ENCODE measurements at places on chromosomes 1 and 21.

GRCh38 chr1:247740721-247741120, 2.3 kb downstream of the OR14K1 start:
- DNase-seq, result no peak

GRCh38 chr1:101130673-101131072, 105.1 kb upstream of the DPH5 start:
- DNase-seq, result no peak

GRCh38 chr1:203065191-203065590, 20.6 kb downstream of the MYOG start:
- no peak for DNase-seq

DNA sequence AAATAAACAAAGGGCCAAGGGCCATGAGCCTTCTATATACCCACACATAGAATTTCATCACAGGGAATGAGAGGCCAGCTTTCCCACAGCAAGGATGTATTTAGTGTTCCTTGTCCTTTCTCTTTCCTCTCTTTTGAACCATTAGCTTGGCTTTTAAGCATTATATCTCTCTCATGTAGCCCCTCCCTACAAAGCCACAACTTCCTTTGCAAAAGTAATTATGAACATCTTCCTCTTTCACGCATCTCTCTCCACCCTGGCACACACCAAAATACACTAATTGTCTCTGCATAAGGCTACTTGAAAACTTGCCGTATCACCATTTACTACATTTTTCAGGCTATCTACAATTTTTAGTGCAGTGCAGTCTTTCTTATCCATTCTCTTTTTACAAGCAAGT, 1.9 kb upstream of the AK5 start:
- DNase-seq, result no peak

DNA sequence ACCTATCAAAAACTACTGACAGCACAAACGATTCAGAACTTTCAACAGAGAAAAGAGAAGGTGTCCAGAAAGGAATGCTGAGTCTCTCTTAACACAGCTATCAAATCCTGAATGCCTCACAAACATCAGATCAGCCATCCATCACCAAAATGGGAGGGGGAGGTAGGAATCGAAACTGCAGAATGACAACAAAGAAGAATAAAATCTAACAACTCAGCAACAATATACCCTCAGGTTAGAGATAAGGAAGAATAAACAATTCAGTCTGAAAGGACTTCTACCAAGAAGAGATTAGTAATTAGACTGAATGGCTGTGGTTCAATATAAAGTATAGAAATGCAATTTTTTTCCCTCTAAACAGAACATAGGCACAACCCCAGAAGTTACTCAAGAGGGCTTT, 94.4 kb downstream of the RERE start:
- no peak for DNase-seq

- DNase-seq, result no peak
These were observed 37.8 kb upstream of the GADD45A start for GRCh38 chr1:67647036-67647798.

- no peak for DNase-seq
These were observed 495.1 kb downstream of the SETD4 start for GRCh38 chr21:35565204-35565611.

- no peak for DNase-seq
These were observed 158.0 kb upstream of the PROX1 start for GRCh38 chr1:213829780-213830179.

DNA sequence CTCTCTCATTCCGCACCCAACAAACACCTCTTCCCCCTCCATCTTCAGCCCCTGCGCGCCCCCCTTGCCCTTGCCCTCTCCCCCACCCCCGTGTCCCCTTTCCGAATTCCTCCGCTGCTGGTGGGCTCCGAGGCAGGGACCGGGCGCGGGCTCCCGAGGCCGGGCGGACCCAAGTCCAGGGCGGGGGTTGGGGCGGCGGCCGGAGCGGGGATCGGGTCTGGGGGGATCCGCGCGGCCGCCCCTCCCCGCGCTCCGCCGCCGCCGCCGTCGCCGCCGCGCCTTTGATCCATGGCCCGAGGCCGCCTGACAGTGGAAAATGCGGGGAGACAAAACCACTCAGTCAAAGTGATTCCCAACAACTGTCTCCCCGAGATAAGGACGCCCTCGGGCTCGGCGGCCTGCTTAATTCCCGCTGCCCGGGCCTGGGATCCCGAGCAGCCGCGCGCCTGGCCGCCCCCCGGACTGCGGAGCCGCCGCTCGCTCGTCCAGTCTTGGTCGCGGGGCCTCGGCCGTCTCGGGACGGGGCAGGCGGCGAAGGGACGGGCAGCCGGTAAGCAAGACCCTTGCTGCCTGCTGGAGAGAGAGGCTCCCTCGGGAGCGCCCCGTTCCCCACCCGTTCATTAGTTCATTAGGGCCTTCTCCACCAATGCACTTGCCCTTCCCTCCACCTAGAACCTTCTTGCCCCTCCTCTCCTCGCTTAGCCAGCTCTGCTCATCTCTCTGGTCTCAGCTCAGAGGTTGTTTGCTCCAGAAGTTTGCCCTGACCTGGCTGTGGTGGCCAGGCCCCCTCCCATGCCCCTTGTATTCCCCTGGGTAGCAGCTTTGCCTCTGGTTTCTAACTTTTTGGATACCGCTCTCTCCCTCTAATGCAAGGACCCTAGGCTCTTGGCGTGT, 86.4 kb downstream of the PAX7 start:
- no peak for DNase-seq

- no peak for DNase-seq
These were observed 70.7 kb downstream of the SPATA46 start for GRCh38 chr1:162305969-162306368.

GRCh38 chr1:240217403-240217802, 125.7 kb downstream of the FMN2 start:
- DNase-seq, result no peak

- DNase-seq, result no peak
These were observed 12.2 kb downstream of the TGFB2 start for GRCh38 chr1:218357211-218357892.

GRCh38 chr1:110916669-110917306, 43.8 kb downstream of the CD53 start:
- no peak for DNase-seq

Measured in natural killer cell (primary cell).